HL-60 (cell line): ENCODE measurements at places on chromosomes 6 and 20.

DNA sequence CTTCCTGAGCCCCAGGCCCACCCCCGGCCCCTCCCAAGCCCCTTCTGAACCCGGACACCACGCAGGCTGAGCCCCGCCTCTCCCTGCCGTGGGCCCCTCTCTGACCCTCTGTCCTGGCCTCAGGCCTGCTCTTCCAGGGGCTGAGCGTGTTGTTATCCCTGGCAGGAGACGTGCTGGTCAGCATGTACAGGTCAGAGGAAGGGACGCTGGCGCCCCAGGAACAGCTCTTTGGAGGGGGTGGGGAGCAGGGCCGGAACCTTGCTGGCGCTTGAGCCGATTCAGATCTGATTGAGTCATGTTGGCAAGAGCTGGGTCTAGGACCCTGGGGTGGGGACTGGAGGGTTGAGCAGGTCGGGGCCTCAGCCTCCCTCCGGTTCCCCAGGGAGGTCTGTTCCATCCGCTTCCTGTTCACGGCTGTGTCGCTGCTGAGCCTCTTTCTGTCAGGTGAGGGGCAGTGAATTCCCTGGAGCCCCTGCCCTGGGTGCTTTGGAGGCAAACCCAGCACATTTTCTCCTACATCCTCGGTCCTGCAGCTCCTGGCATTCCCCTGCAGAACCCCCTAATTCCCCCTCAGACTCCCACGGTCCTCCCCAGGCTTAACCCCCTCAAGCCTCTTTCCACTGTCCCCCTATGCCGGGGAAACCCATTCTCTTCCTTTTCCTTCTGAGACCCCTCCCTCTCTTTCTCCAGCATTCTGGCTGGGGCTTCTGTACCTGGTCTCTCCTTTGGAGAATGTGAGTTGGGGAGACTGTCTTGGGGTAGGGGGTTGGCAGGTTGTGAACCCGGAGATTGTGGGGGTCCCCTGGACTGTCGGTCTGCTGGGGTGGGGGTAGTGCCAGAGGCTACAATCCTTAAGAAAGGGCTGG, 2.0 kb downstream of the SPAG4 start:
- DNase-seq, result peak; percentile 54

DNA sequence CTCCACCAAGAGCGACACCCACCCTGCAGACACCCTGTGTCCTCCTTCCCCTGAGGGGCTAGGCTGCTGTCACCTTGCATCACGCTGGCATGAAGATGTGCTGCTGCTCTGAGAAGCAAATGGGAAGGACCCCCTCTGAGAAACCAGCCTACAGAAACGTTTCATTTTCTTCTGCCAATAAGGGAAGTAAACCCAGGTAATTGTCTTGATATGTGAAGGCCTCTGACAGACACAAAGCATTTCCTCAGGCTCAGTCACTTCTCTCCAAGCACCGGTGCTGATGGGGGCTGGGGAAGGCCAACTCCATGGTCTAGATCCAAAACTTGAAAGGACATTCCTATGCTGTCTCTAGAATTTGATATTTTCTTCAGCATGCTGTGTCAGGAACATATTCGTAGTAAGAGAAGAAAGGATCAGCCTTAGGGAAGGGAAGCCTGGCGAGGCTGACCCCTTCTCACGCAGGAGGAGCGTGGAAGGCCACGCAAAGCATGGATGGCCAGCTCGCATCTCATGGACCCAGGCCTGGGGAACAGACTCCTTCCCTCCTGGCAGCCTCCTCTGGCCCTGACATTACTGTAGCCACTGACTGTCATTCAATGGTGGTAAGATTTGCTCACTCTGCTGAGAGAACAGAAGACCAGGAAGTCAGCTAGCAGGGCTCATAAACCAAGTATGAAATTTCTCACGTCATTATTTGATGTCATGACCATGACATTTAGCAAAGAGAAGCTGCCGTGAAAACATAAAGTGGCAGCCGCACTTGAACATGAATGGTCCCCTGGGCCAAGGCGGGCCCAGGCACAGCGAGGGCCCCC, 20.4 kb downstream of the ACSS1 start:
- DNase-seq, result no peak

DNA sequence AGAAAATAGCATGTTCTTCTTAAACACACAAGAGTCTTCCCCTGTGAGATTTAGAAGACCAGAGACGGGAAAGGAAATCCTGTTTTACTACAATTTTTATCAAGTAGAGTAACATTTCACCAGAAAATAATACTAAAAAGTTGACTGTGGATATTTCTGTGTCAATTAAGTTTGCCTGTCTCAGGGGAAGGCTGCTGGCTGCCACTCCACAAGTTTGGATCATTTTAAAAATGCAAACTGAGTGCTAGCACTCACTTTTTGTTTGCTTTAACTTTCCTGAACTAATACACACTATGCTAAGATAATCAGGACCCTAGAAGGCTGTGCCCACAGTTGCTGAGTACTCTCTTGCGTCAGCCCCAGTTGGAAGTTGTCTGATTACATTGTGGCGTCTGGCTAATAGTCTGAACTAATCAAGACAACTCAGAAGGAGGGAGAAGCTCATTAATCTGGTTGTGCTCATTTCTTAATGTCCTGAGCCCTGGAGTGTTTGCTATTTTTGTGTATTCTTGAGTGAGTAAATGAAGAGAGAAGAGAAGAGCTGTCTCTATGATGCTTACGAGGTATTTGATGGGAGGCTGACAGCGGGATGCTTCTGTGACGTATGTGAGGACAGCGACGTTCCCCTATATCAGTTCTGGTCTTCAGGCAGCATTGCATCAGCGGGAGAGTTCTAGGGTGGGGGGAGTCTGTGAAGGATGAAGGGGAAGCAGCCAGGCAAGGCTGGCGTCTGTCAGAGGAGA, 664.2 kb downstream of the QKI start:
- no peak for DNase-seq

DNA sequence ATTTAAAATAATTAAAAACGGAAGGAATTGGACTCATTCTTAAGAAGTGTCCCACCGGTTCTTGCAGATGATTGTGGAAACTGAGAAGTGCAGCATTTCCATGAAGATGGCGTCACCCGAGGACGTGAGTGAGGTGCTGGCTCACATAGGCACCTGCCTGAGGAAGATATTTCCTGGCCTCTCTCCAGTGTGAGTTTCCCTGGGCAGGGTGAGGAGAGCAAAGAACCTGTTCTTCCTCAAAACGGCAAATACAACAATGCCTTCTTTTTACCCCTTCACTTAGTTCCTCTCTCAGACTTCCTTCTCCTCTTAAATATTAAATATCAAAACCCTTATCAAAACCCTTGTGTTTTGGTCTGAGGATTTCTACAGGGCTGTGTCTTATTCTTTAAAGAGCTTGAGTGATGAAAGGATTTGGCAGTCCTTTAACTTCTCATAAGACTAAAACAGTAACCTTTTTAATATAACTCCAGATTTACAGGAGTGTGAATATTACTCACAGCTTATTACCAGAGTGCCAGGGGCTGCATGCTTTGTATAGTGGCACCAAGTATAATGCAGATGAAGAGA, 156.3 kb downstream of the CARMIL1 start:
- no peak for DNase-seq

- no peak for DNase-seq
Observed at GRCh38 chr6:26576407-26576843, 20.3 kb upstream of the ABT1 start.

DNA sequence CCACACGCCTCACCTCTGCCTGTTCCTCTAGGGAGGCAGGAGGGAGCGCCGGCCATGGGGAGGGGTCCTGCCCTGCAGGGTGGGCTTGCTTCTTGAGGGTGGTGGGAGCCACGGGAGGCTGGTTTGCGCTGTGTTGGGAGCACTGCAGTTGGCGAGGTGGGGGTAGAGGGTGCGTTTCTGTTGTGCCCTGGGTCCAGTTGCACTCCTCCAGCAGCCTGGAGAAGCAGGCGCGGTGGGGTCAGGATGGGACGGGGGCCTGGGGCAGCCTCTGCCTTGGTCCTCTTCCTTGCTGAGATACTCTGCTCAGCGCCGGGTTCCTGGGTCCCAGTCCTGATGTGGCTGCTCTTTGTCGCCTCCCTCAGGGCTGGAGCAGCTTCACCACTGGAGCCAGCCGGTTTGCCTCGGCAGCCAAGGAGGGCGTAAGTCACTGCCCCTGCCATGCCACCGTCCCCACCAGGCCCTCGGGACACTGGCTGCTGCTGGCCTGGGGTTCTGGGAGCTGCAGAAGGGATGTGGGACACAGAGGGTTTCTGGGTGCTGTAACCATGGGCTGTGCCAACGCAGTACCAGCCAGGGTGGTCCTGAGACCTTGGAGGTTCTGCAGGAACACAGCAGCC, 8.4 kb downstream of the ARFGAP1 start:
- no peak for DNase-seq

DNA sequence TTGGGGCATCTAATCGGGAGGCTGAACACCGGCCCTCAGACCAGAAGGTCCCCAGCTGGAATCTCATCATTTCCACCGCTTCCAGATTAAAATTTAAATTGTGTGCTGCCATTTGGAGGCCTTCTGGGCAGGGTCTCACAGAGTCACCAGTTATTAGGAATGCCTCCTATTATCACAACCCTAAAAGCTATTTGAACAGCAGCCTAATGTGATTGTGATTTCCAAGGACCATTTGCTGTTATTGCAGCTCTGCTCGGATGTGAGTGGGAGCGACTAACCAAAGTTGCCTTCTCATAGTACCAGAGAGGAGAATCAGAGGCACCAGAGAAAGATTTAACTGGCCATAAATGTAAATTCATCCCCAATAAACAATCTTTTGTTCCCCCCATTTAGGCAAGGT, 277.3 kb downstream of the RNF144B start:
- no peak for DNase-seq

DNA sequence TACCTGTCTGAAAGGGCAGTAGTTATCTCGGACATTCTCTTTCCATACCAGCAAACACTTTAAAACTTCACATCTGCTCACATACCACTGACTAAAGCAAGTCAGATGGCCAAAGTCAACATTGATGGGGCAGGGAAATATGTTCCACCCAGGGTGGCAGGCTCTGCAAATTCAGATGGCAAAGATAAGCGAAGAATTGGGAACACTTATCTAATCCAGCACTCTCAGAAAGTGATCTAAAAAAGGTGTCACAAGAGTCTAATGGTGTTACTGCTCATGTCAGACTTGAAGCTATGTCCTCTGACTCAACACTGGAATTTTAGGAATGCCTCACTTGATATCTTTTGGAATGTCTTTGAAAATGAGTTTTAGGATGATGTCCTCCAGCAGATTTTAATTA, 1086.2 kb downstream of the KIF16B start:
- DNase-seq, result no peak

DNA sequence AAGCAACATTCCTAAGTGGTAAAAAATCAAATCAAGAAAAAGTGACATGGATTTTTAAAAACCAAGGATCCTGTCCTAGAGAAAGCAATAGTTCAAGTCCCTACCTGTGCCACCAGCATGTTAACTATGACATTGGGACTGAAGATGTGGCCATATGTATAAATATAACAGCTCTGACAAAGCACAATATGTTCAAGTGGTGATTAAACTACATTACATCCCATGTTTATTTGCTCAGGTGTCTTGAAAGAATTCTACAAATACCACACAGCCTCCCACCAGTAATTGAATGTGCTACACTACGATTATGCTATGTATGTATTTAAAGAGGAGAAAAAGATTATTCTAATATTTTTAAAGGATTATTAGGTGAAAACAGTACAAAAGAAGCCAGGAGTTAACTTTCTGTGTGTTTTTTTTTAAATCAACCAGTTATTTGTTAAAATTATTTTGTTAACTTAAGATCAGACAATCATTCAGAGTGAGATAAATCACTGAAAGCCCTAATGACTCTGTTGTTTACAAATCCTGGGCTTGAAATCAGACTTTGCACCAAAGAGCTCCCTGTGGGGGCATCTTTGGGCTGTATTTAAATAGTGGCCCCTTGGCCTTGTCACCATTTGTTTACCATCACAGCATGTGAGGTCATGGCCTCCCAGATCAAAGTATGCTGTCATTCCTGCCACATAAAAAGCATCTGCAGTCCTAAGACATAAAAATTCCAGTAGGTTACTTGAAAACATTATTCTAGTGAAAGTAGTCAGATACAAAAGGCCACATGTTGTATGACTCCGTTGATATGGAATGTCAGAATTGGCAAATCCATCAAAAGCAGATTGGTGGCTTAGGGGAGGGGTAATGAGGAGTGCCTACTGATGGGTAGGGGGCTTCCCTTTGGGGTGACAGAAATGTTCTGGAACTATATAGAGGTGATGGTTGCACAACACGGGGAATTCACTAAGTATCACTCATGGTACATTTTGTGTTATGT, 17.1 kb downstream of the TTLL2 start:
- DNase-seq, result no peak

DNA sequence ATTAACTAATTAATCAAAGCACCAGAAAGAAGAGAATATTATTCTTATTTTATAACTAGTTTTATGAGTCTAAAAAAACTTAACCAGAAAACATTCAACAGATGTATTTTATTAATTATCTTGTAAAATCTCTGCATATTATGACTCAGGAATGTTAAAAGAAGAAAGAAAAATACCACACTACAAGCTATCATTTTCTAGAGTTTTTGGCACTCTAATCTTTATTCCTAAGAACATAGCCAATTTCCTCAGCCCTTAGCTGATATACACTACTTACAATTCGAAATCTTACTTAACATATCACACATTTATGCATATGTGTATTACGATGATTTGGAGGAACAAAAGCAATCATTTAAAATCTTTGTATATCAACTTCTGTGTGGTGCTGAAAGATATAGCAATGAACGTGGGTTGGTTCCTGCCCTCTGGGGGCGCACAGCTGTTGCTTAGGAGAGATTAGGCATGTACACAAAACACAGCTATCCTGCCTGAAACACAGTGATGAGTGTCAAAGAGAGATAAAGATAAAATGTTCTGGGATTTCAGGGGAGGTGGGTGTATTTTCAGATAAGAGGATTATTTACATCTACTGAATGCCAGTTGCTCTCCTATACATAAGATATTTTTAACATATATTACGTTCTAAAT, 404.5 kb downstream of the SYNE1 start:
- DNase-seq, result no peak

DNA sequence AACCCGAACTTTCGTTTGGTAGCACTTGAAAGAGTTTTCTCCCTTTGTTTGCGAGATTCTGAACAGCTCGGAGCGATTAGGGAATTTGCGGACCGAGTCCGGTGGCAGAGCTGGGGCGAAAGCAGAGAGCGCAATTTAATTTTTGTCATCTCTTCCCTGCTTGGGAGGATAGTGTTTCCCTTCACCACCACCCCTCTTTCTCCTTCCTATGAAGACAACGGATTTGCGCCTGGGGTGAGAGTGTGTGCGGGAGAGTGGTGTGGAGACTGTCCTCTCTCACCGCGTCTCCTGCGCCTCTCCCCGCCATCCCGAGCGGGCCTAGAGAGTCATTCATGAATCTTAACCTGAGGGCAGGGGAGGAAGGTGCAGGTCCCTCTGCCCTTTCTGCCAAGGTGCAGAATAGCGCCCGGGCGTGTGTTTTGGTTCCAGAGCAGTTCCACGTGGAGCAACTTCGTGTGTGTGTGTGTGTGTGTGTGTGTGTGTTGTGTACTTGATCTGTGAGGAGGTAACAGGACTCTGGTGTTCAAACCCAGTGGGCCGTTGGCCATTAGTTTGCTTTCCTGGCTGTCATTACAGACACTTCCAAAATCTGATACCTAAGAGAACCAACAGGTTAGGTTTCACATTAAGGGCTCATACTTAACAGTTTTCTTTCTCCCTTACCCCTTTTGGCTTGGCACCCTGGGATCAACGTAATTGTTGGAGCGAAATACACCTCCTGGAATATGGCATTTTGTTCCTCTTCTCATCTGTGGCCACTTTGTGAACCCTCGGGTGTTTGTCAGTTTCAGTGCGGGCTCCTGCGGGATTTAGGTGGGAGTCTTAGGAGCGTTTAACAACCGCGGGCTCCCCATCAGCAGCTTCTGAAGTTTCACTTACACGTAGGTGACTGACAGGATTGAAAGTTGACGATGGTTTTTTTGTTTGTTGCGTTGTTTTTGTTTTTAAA, 1.8 kb downstream of the EYA4 start:
- no peak for DNase-seq

- peak; percentile 32 for DNase-seq
Observed at GRCh38 chr6:85923013-85923430, 280.3 kb upstream of the SYNCRIP start.
